Right renal cortex interstitium (tissue), 3 donors: ENCODE measurements at places on chromosomes 11 and 22. TPM values are rescaled to one million over a fixed set of nuclear protein-coding genes. Genes with fewer than 3 reads are reported as not detected.

The P2RY2 gene
- polyA plus RNA-seq: 0.58 TPM

The PIH1D2 gene
- 10.8 TPM for polyA plus RNA-seq

The LIPT2 gene
- 11.6 TPM for polyA plus RNA-seq

The DEUP1 gene
- polyA plus RNA-seq: 1.2 TPM

The SMC1B gene
- 0.42 TPM for polyA plus RNA-seq

The NRGN gene
- polyA plus RNA-seq: 12.0 TPM

The C11orf16 gene
- 0.90 TPM for polyA plus RNA-seq
